ENCODE measurements at places on chromosomes 13 and 19.

DNA sequence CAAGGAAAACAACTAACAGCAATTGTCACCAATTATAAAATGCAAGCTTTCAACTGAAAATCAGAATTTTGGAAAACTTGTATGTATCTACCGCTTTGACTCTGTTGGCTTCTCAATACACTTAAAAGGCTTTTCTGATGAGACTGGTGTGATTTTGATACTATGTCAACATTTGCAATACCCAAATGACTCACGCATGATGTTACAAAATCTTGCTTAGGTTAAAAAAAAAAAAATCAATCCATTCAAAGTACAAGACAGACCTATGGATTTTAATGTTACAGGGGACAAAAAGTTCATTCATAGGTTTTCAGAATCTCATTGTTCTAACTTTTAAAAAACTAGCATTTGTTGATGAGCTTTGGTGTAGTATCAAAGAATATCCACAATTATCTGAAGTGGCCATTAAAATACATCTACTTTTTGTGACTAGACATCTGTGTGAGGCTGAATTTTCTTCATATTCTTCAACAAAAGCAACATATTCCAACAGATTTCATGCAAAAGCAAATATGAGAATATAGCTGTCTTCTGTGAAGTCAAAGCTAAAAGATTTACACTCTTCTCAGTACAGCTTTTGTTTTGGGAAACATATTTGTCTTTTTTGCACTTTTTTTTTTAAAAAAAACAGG, 10.7 kb downstream of the ELF1 start:
- DNase-seq: peak; percentile 62

GRCh38 chr19:38172001-38172400, 52.0 kb downstream of the DPF1 start:
- DNase-seq: no peak

DNA sequence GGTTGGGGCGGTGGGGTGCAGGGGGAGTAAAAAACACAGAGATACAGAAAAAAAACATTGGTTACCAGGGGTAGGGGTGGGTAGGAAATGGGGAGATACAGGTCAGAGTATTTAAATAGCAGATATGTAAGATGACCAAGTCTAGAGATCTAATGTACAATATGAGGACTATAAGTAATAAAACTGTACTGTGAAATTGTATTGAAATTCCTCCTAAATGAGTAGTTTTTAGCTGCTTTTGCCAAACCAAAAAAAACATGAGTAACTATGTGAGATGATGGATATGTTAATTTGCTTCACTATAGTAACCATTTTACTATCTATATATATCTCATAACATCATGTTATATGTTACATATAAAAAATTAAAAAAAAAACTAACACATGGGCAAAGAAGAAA, 29.6 kb downstream of the VWA8 start:
- DNase-seq: peak; percentile 51

GRCh38 chr13:50794226-50794625, 49.3 kb downstream of the DLEU7 start:
- no peak for DNase-seq

GRCh38 chr19:4584670-4585460, 25.4 kb upstream of the SEMA6B start:
- DNase-seq: no peak

DNA sequence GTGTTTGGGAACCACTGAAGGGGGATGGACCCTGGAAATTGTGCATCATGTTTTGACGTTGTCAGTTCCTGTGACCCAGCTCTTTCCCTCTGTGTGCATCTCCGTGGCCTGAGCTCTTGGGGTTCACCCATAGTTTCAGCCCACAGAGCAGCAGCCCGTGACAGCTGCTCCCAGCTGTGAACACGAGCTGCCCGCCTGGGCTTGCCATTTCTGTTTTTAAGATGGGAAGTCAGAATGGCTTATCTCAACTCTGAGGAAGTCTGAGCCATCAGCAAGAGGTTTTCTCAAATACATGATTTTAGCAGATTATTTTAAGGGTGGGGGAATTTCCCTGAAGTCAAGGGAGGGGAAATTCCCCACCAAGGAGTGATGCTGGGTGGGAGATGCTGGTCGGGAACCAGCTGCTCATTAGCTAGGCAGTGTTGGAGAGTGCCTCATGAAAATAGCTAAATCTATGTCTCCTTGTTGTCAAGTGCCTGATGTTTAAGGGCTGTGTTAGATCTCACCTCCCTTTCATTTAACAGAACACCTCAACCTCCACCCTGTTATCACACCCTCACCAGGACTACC, 34.8 kb upstream of the C1QTNF9 start:
- DNase-seq: no peak

DNA sequence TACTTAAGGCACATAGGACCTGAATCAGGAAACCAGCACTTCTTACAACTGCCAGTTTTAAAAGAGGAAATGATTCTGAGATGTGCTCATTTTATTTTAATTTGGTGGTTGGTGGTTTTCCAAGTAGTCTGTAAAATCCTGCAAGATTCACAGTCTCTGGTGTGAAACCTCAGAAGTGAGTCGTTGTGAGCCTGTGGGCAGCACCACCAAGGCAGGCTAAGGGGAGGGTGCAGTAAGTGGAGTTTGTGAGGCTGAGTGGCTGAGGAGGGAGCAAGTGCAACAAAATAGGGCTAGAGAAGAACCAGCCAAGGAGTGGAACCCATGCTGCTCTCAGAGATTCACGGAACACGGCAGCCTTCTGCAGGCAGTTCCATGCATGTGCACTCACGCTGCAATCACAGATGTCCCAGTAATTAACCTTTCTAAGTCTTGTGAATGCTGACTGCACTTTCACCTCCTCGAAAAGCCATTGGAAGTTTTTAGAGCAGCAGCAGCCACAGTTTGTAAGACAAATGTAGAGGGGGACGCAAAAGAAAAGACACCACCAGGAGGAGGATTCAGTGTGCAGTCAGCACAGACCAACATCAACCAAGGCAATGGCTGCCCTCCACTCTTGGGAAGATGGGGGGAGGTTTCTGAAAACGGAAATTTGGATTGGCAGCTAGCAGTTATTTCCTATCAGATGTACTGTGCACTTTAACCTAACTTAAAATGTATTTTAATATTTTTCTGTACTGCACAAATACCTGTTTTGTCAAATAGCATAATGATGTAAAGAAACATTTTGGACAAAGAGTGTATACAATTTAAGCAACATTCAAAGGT, 44.9 kb downstream of the ESD start:
- DNase-seq: peak; percentile 45

- DNase-seq: peak; percentile 52
Observed at GRCh38 chr13:109331011-109331433, 455.4 kb downstream of the IRS2 start.

- no peak for DNase-seq
Observed at GRCh38 chr13:24355103-24355502, 45.7 kb downstream of the C1QTNF9 start.

DNA sequence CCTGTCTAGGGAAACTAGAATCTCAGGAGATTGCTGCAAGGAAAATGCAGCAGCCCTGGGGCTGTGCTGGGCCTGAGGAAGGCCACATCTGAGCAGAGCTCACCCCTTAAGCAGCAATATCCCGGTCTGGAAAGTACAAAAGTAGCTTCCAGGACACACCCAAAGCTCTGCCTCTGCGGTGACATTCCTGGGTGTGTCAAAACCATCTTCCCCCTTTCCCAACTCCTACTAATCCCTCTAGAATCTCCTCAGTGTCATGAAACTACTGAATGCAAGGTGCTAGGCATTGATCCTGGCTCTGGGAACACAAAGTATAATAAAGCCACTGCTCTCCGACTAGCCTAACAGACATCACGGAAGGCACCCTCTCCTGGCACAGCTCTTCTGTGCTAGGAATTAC, 5.0 kb downstream of the PBX4 start:
- DNase-seq: peak; percentile 48

GRCh38 chr19:23385404-23385803, 9.9 kb downstream of the ZNF91 start:
- DNase-seq: no peak

DNA sequence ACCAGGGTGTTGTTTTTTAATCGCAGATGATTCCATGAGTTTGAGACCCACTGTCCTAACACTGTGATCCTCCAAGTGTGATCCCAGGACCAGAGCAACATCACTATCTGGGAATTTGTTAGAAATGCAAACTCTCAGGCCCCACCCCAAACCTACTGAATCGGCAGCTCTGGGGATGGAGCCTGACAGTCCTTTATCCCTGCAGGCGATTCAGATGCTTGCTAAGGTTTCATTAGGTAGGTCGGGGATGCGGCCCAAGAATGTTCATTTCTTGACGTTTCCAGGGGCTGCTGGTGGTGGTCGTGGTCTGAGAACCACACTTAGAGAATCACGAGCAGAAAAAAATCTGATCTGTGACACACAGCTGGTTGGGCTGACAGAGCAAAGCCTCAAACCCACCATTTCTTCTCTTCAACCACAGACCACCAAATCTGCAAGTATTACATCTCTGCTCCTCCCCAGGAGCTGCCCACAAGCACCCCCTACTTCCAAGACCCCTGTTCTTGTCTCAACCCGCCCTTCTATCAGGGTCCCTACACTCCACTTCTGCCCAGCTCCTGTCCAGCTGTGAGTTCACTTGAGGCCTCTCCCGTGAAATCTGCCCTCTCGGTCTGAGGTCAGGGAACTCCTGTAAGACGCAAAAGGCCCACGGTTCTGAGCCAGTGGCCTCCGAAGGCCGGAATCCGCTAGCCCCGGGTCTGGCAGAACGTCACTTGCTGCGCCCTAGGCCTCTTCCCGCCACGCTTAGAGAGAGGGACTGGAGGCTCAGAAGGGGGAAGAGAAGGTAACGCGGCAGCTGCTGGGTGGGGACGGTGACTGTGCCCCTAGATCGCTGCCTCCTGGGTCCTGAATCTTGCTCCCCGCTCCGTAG, 1.1 kb upstream of the FARP1 start:
- no peak for DNase-seq

- no peak for DNase-seq
Observed at GRCh38 chr13:40211586-40211968, 454.9 kb downstream of the FOXO1 start.

DNA sequence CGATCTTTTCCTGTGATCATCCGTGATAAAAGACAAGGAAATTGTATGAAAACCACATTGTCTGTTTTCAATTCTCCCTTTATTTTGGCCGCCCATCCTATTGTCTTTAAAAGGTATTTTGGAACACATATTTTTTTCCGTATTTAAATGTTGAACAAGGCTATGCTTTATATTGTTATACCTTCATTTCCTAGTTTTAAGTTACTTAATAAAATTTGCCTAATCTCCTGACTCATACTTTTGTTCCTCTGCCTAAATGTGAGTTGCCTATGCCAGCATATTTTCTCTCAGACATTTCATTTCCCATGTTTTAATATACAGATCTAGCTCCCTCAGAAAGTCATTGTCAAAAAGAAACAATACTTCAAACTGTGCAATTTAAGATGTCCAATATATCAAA, 104.2 kb downstream of the SLITRK6 start:
- DNase-seq: no peak

DNA sequence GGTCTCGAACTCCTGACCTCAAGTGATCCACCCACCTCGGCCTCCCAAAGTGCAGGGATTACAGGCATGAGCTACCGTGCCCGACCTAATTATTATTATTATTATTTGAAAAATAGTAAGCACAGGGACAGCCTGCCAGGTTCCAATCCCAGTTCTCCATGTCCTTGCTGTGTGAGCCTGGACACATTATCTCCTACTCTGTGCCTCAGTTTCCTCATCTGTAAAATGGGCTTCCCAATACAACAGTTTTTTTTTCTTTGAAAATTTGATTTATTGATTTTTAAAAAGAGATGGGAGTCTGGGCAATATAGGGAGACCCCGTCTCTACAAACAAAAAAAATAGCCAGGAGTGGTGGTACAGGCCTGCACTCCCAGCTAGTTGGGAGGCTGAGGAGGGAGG, 3.3 kb downstream of the ZGLP1 start:
- no peak for DNase-seq

- no peak for DNase-seq
Observed at GRCh38 chr13:73092829-73093228, 34.0 kb downstream of the KLF5 start.

- DNase-seq: peak; percentile 46
Observed at GRCh38 chr19:7355151-7355820, 6.5 kb downstream of the ARHGEF18 start.

GRCh38 chr13:74367193-74367592, 233.0 kb upstream of the KLF12 start:
- no peak for DNase-seq

DNA sequence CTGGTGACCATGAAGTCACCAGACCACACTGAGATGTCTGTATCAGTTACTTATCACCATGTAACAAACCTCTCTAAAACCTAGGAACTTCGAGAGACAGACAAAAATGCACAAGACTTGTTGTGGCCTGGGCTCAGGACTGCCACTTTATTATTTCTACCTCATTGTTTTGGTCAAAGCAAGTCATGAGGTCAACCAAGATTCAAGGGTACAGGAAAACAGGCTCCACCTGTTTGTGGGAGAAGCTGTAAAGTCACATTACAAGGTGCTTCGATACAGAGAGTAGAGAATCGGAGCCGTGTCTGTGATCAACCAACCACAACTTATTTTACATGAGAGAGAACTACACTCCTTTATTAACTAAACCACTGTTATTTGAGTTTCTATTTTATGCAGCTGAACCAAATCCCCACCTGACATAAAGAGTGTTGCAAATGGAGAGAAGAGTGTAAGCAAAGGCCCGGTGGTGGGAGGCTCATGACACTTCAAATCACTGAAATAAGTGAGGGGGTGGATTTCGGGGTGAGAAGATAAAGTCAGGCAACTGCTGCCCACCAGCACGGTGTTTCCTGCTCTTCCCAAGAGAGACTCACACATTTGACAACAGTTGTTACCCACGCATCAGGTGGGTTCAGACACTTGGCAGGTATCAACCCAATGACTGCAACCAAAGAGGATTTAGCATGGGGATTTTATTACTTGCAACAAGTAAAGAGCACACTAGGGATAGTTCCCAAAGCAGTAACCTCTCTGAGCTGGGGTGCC, 39.0 kb upstream of the IGSF23 start:
- no peak for DNase-seq

GRCh38 chr13:105906746-105907145, 628.7 kb downstream of the EFNB2 start:
- DNase-seq: no peak

DNA sequence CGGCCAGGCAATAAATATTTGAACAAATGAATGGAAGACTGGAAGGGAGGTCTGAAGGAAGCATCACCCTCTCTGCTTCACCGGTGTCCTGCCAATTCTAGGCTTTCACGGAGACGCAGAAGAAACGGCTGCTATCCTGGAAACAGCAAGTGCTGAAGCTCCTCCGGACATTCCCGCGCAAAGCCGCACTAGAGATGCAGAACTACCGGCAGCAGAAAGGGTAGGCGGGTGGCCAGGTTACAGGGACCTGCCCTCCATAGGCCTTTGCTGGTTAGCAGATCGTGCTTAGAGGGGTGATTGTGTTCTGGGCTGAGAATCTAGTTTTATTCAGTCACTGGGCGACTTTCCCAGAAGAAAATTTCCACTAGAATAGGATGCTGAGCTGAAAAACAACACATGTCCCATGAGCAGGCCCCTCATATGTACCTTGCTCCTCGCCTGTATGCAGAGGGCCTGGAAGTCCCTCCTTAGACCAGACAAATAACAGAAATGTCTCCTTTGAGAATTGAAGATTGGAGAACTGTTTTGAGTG, 11.0 kb downstream of the PAF1 start:
- no peak for DNase-seq
